ENCODE measurements at places on chromosomes 13 and 19.
A peak's percentile ranks its signal among the peaks of the same experiment; 100 is the strongest.

DNA sequence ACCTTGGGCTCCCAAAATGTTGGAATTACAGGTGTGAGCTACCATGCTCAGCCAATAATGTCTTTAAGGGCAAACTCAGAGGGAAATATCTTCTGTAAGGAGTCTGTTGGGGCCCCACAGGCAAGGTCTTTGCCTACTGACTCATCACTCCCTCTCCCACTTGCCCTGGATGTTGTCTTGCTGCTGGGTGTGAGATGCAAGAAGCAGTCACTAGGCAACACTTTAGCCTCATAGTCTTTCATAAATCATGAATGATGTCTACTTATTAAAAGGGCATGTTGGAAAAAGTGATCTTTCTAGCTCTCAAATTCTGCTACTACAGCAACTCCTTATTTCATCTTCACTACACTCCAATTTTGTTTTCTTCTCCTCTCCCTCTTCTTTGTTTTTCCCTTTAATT is 34.6 kb upstream of the SLC10A2 start:
- H3K27ac ChIP-seq, result no peak overlapping the region
- DNase-seq, result no peak
- no peak overlapping the region for H3K4me3 ChIP-seq
- no peaks in the 10 kb centered on the region for H3K36me3 ChIP-seq
- H3K27me3 ChIP-seq, result no peaks in the 10 kb centered on the region

GRCh38 chr19:55075371-55075998 is at the start of gene EPS8L1:
Gene EPS8L1, plus strand, starts transcription at chr19:55075869. Its CDS starts 576 bp downstream, at chr19:55076445.
- H3K36me3 ChIP-seq, result peaks cover 8% of the 10 kb centered on the region
- DNase-seq, result no peak
- no peak within 1 kb of the TSS for H3K4me3 ChIP-seq

GRCh38 chr19:15279326-15279904 is 47.2 kb upstream of the EPHX3 start:
- peak overlapping the region; percentile 25 for H3K4me3 ChIP-seq
- peak overlapping the region; percentile 22 for H3K27ac ChIP-seq
- peaks cover 10% of the 10 kb centered on the region for H3K36me3 ChIP-seq
- no peaks in the 10 kb centered on the region for H3K27me3 ChIP-seq

GRCh38 chr13:28744656-28745055 is 25.9 kb upstream of the SLC46A3 start:
- H3K27ac ChIP-seq, result no peak overlapping the region
- DNase-seq, result no peak
- no peaks in the 10 kb centered on the region for H3K36me3 ChIP-seq
- H3K4me3 ChIP-seq, result no peak overlapping the region
- H3K27me3 ChIP-seq, result peaks cover 12% of the 10 kb centered on the region

DNA sequence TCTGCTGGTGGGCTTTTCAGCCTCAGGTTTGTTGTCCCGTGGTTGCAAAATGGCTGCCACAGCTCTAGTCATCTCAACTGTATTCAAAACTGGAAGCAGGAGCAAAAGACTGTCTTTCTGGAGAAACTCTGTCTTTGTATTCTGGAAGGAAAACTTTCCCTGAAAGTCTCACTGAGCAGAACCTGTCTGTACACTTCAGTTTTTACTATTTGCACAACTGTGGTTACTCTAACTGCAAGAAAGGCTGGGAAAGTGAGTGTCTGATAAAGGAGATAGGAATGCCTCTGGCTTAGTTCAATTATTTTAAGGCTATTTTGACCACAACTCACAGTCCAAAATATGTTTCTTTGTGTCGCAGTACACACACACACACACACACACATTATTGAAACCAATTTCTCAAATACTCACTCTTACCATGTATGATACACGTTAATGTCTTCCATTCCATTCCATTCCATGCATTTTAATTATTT is 49.7 kb upstream of the EHD2 start:
- peaks cover 6% of the 10 kb centered on the region for H3K36me3 ChIP-seq
- peaks cover 27% of the 10 kb centered on the region for H3K4me1 ChIP-seq
- no peak overlapping the region for H3K27ac ChIP-seq
- no peak overlapping the region for H3K4me3 ChIP-seq
- DNase-seq, result no peak
- H3K27me3 ChIP-seq, result no peaks in the 10 kb centered on the region

DNA sequence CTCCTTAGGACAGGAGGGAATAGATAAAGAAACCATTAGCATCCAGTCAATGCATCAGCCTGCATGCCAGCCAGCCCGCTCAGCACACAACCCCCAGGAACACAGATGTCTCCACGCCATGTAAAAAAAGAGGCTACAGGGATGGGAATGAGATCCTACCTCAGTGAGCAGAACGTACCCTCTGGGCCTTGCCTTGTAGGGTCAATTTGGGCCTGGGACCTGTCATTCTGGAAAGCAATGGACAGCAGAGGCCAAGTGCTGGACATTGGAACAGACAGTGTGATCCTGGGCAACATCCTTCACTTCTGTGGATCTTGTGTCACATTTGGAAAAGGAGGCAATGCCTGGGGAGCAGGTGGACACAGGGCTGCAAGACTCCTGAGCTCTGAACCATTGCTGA is 26.0 kb downstream of the VSTM2B start:
- no peak overlapping the region for H3K4me3 ChIP-seq
- no peak for DNase-seq
- H3K27me3 ChIP-seq, result peaks cover 59% of the 10 kb centered on the region
- H3K27ac ChIP-seq, result no peak overlapping the region
- H3K4me1 ChIP-seq, result no peaks in the 10 kb centered on the region

DNA sequence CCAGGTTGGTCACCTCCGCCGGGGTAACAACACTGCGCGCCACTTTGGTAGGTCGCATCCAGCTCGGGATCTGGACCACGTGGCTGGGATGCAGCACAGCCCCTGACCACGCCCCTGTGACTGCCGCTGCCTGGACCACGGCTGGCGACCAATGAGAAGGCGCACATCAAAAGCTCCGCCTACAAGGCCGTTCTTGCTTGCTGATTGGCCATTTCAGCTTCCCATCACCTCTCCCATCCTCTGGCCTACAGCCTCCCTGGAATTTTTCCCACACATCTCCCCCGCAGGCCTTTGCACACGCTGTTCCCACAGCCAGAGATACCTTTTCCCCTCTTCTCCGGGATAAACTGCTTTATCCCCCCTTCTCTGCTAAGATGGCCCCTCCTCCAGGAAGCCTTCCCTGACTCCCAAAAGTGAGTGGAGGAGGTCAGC is 12.5 kb upstream of the MAP1S start:
- peaks cover 1% of the 10 kb centered on the region for H3K36me3 ChIP-seq
- H3K27ac ChIP-seq, result no peak overlapping the region
- no peaks in the 10 kb centered on the region for H3K27me3 ChIP-seq
- no peak overlapping the region for H3K4me3 ChIP-seq

DNA sequence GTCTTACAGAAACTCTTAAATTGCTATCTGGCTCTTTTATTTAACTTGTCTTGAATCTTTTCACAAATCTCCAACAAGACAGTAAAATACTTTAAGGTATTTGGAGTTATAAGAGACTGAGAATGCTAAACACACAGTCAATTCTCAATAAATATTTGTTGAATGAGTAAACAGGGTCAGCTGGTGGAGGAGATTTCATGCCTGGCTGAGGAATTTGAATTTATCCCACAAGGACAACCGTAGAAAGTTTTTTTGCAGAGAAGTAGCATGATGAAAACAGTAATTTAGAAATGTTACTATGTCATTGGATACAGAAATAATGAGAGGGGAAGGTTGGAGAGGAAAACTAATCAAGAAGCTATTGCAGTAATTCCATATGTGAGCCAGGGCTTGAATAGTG is 1223.7 kb downstream of the PCDH17 start:
- no peak overlapping the region for H3K27ac ChIP-seq
- H3K36me3 ChIP-seq, result no peaks in the 10 kb centered on the region
- no peak overlapping the region for H3K4me3 ChIP-seq
- H3K4me1 ChIP-seq, result no peaks in the 10 kb centered on the region
- no peak for DNase-seq

DNA sequence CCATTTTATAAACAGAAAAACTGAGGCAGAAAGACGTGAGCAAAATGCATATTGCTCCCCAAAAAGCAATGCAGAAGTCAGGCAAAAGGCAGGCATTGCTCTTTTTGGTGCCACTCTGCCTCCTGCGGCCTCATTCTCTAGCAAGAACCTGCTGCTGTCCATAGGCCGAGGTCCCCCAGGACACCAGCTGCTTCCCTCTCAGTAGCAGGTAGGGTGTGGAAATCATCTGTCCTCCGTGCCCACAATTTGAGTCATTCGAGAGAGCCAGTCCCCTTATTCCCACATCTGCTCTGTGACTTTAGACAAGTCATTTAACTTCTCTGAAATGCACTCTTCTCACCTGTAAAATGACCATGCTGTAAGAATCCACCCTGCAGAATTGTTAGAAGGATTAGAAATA is 50.0 kb downstream of the TNFRSF19 start:
- H3K27me3 ChIP-seq, result peaks cover 29% of the 10 kb centered on the region
- DNase-seq, result no peak
- no peak overlapping the region for H3K4me3 ChIP-seq
- H3K36me3 ChIP-seq, result no peaks in the 10 kb centered on the region
- H3K4me1 ChIP-seq, result no peaks in the 10 kb centered on the region
- H3K27ac ChIP-seq, result no peak overlapping the region

GRCh38 chr13:95212983-95213850 is 88.0 kb downstream of the ABCC4 start:
- H3K4me3 ChIP-seq, result no peak overlapping the region
- no peak for DNase-seq
- H3K36me3 ChIP-seq, result peaks cover 5% of the 10 kb centered on the region
- no peaks in the 10 kb centered on the region for H3K27me3 ChIP-seq
- no peak overlapping the region for H3K27ac ChIP-seq

Data from central memory CD8-positive, alpha-beta T cell (primary cell).